Activated gamma-delta T cell treated with anti-CD3 and anti-CD28 coated beads, Interleukin-2, amount 50 U/mL, for 16 hours (primary cell): ENCODE measurements at places on chromosomes 16 and 17.

DNA sequence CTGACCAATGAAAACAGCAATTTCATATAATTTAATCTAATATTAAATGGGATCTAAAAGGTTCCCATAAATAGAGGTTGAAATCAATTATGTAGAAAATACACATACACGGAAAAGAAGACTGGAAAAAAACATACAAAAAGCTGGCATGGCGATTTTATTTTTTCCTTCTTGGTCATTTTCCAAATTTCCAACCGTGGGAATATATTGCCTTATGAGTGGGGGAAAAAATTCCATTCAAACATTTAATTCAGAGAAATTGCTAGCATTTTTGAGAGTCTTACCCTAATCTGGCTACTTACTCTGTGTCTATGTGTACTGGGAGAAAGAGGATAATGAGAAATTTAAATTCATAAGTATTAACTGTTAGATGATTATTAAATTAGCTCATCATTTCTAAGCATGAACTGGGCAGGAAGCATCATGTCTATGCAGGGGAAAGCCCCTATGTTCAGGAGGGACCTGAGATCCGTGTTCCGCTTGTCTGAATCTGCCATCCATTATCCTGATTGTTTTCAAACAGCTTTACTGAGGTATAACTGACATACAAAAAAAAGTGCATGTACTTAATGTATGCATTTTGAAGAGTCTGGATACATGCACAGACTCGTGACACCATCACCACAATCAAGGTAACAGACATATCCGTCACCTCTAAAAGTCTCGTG is 145.2 kb downstream of the XYLT1 start:
- no peak for DNase-seq

- no peak for DNase-seq
Observed at GRCh38 chr17:49670002-49670401, 7.9 kb downstream of the SPOP start.

GRCh38 chr17:59649886-59650285 is 30.2 kb downstream of the CLTC start:
- DNase-seq = no peak

GRCh38 chr17:5047446-5047845 is 12.2 kb upstream of the SLC52A1 start:
- DNase-seq = no peak

DNA sequence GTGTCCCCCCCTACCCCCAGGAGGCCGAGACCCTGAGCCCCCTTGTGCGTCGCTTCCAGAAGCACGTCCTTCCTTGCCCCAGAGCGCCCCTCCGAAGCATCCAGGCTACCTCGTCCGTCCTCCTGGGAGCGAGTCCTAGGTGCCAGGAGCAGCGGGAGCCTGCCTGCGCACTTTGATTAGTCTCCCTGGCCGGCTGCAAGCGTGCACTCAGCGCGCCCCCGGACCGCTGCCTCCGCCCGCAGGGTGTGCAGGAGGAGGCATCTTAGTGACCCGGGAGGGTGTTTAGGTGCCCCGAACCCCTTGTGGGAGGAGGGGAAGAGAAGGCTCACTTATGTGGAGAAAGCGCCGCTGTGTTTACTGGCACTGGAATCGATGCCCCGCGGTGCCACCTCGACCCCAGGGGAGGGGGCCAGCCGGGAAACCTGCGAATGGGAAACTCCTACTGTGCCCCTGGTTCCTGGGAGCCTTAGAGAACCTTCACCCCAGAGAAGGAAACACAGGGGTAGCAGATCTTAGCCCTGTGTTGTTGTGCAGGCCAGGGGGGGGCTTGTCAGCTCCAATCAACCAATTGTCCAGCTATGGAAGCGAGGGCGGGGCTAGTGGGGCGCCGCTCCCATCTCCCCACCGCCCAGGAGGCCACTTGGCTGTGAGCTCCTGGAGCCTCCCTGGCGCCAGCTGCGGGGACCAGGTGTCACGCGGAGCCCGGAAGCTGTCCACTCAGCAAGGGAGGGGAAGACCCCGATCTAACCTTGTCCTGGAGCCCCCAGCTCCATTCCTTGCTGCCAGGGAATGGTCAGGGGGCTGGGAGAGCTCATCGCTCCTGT is 922.8 kb upstream of the EEF2KMT start:
- no peak for DNase-seq

- DNase-seq = no peak
Observed at GRCh38 chr17:81456798-81457197, 55.8 kb downstream of the ACTG1 start.

- no peak for DNase-seq
Observed at GRCh38 chr16:27322858-27323780, 9.3 kb downstream of the IL4R start.

DNA sequence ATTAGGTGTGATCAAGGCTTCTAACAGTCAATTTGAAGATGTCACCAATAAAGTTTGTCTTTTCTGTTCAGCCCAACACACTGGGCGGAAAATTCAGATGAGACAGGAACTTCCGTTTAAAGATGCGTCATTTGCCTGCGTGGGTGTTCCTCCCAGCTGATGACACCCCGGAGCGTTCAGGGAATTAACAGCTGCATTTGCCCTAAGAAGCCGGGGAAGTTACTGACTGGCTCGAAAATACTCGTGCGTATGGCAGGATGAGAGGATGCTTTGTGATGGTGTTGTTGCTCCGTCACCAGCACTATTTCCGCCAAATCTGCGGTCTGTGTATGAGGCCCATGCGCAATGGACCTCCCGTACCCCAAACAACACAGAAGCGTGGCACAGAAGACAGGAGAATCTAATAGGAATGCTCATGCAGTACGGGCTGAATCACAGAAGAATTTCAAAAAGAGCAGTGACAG is 11.9 kb upstream of the PVALEF start:
- DNase-seq = no peak
